Caco-2 (cell line): ENCODE measurements at places on chromosomes 1 and 21.

GRCh38 chr1:108881369-108881768 is 4.6 kb downstream of the GPSM2 start:
- no peak for DNase-seq

GRCh38 chr1:53693339-53693738 is 45.6 kb downstream of the GLIS1 start:
- DNase-seq, result no peak

GRCh38 chr1:41394369-41394744 is 33.1 kb downstream of the FOXO6 start:
- no peak for DNase-seq

- no peak for DNase-seq
Observed at GRCh38 chr1:17912491-17912890, 157.4 kb downstream of the ACTL8 start.

GRCh38 chr1:151037032-151037431 is 646 bp downstream of the BNIPL start:
- no peak for DNase-seq

DNA sequence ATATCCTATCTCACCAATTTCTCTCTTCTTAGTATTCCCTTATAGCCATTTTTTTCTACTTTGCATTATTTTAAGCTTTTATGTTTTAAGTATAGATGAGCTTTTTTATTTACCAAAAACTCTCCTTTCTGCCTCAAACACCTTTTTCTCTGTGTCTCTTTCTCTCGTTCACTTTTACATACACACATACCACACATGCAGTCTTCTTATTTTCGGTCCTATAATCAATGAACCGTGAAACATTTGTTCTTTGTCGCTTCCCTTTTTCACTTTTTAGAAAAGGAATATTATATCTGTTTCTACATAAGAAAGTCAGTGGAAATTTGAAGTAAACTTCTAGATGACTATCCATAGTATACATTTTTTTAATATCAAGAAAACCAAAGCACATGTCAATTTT is 183.2 kb downstream of the MRPL39 start:
- DNase-seq, result no peak

GRCh38 chr1:33220676-33221384 is 35.5 kb upstream of the ZNF362 start:
- DNase-seq, result peak; percentile 74

DNA sequence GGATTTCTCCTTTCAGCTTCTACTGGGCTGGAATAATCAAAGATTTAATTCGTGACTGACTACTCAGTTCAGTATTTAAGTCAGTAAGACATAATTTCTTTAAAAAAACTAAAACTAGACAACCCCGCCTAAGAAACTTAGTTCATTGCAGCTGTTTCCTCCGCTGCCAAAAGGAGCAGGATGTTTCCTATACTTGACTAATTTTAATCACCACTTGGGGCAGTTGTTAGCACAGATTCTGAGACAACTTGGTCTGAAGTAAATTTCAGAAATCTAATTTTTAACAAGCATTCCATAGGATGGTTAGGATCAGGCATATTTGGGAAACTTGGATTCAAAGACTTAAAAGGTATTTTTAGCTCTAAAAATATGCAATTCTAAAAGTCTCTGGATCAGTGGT is 34.0 kb downstream of the EPRS1 start:
- DNase-seq, result no peak

DNA sequence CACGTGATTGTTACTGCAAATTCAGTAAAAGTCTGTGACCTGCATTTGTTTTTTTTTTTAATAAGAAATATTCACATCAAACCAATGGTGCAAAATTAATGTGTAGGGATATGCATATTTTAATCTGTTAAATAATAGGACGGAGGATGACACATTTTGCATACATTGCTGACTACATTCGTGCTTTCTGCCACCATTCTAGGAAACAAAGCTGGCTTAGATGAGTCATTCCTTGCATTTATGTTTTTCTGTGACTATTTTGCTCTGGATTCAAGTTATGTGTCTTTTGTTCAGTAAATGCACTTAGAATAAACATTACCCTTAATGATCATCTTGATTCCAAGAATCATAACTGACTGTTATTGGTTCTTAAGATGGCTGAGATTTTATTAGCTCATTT is 23.9 kb upstream of the CYYR1 start:
- DNase-seq, result no peak

DNA sequence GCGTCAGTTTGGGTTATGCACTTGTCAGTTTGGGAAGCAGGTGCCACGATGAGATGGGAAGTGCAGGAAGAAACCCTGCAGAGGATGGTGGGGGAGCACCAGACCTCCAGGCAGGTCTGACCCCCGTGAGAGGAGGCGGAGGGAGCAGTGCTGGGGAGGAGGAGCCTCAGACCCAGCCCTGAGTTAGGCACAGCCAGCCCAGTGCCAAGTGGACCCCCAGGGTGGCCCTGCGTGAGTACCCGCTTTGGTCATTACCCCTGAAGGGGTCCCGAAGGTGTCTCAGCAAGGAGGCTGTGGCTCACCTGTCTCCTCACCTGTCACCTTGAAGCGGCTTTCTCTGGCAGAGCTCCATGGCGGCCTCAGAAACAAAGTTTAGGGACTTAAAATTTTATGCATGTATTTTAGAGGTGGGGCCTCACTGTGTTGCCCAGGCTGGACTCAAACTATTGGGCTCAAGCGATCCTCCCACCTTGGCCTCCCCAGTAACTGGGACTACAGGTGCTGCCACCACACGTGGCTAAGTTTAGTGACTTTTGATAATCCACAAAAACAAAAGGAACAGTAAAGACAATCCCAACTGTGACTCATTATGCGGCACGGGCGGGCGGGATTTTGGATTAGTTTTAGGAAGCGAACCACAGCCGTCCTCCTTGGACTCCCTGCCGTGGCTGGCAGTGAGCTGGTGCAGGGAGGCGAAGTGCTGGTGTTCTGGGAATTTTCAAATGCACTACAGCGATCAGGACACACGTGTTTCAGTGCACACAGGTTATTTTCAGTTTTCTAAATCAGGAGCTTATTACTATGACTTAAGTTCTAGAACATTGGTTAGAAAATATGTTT is 4.7 kb downstream of the AGPAT3 start:
- no peak for DNase-seq

DNA sequence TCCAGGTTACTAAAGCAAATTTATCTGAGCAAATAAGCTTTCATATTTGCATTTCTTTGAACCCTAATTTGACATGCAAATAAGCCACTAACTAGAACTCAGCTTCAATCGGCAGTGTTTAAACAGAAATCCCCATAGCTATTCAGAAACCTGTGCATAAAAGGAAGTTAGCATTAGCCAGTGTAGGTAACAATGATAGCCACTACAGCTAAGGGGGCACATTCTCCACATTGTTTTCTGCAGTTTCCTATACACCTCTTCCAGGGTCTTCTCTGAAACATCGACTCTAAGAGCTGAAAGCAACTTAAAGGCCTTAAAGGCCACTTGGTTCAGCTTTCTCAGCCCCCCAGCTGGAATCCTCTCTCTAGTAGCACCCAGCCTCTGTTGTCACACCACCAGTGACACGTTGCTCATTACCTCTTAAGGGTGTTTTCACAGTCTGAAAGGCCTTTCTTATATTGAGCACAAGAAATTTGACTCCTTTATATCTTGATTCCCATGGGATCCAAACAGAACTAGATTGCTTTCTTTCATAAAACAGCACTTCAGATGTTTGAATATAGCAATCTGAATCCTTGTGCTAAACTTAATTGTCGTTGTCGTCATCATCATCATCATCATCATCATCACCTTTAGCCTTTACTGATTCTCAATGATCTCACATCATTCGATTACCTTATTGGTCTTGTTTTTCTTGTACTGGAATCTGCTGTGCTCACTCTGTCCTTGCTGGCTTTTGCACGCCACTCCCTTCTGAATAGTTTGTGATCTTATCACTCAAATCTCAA is 93.9 kb upstream of the DAB1 start:
- no peak for DNase-seq

DNA sequence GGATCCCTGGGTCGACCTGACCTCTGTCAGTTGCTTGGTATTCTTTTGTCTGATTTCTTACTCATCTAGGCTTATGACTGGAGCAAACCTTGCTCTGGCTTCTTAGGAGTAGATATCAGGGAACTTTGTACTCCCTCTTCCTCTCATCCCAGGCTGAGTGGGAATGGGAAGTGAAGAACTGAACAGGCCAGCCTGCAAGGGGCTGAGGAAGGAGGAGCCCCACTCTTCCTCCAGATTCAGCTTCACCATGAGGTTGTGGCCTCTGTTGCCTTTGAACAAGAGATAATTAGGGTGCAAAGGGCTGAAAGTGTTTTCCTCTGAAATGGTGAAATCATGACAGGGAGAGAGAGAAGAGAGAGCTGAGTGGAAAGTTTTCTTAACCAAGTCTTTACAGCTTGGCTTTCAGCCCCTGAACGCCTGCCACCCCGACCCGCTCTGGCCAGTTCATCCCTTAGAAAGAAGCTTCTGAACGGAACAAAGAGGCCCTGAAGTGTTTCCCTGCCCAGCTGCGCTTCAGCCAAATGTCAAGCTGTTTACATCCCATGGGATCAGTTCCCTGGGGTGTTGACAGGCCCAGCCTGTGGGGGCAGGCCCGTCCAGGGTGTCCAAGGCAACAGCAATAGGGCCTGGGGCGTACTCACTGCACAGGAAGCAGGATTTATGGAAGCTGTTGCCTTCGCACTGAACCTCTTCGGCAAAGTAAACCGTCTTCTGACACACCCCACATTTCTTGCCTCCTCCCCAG is 11.2 kb downstream of the CSRP1 start:
- no peak for DNase-seq

DNA sequence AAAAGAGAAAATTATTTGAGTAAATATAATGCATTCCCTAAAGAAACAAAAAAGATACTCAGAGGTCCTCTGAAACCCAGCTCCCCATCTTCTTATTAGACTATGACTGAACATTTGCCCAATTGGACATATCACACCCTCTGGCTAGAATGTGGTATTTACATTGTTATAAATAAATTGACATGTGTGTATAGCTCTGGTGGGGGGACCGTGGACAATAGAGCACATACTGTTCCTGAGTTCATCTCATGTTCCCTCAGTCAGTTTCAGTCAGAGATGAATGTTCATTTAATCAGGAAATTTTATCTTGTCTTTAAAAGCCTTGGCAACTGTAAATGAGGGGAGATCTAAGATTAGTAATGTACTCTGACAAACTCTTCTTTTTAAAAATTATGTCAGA is 459.3 kb upstream of the ADAMTS5 start:
- no peak for DNase-seq

DNA sequence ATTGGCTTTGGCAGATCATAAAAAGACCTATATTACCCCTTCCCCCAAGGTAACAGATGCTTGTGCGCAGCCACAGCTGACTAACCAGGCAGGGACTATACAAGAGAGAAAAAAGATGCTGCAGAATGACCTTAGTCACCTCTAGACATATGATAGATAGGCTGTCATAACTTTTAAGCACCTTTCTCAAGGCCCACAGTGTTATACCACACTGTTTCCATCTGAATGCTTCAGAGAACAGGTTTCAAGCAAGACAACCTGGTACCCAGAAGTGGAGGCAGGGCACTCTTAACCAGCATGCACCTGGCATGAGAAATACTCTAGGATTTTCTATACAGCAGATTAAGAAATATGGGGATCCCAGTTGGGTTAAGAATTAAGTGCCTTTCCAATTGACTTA is 12.8 kb upstream of the OVAAL start:
- no peak for DNase-seq

GRCh38 chr1:171460018-171460620 is 25.2 kb upstream of the PRRC2C start:
- peak; percentile 29 for DNase-seq

DNA sequence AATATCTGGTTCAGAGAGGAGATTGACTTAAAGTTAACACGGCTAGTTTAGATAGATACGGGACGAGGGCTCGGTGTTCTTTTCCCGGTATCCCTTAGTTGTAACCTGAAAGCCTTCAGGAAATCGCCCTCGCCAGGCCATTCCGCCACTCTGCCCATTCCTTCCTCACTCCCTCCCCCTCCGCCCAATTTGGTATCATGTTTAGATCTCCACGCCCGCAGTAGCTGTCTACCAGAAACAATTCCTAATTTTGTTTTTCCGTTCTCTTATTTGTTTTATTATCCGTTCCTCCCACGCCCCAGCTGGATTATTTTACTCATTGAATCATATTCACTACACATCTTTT is 685 bp upstream of the VAMP4 start:
- DNase-seq, result peak; percentile 38

DNA sequence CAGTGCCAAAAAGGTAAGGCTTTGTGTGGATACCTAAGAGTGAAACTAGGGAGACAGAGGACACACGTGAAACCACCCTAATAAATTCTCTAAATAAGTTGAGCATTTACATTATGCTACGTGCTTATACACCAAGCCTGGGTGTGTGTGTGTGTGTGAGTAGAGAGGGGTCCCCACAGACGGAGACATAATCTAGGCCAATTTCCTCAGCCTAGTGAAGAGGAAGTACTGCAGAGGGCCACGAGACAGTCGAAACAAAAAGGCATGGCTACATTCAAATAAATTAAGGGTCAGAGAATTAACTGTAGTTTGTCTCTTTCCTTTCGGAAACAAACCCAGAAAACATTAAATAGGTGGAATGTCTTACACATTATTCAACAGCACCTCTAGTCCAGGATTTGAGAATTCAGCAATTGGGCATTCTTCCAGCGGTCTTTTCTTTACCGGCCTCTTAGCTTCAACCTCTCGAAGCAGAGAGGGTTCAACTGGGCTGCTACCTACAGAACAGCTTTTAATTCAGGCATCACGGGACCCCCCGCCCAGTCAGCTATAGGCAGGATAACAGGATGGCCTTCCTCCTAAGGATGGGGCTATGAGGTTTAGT is 75.0 kb downstream of the DESI2 start:
- DNase-seq, result no peak

- no peak for DNase-seq
Observed at GRCh38 chr1:48789903-48790302, 13.2 kb upstream of the BEND5 start.

DNA sequence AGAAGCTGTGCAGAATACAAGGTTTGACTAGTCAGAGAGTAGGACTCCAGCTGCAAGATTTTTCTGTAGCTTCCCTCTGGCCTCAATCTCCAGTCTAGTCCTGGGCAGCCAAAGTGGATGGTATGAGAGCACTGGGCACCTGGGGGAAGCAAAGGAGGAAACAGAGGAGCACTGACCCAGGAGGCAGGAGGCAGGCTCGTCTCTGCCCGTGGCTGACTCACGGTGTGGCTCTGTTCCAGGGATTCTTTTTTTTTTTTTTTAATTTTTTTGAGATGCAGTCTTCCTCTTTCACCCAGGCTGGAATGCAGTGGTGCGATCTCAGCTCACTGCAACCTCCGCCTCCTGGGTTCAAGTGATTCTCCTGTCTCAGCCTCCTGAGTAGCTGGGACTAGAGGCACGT is 4.1 kb upstream of the NPPB start:
- DNase-seq, result no peak

- no peak for DNase-seq
Observed at GRCh38 chr21:35933466-35933865, 126.9 kb downstream of the SETD4 start.

- peak; percentile 56 for DNase-seq
Observed at GRCh38 chr1:155124503-155125463, 2.9 kb upstream of the EFNA1 start.

DNA sequence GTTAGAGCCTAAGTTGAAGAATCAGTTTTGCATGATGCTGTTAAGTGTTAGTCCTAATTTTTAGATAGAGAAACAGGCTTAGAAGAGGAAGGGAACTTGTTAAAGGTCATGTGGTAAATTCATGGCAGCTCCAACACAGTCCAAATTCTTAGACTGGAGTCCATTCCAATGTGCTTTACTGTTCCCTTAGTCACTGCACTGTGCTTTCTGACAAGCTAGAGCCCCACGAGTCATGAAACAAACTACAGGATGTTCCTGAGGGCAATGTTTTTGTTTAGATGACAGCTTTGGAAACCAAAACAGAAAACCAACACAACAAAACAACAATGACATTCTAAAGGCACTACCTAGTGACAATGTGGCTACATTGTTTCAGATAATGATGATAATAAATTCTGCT is 23.1 kb upstream of the RGS4 start:
- DNase-seq, result no peak

- no peak for DNase-seq
Observed at GRCh38 chr1:44110916-44111315, 7.7 kb upstream of the KLF17 start.
